GM12865 (cell line): ENCODE measurements at places on chromosomes 7 and 10.
A peak's percentile ranks its signal among the peaks of the same experiment; 100 is the strongest.

DNA sequence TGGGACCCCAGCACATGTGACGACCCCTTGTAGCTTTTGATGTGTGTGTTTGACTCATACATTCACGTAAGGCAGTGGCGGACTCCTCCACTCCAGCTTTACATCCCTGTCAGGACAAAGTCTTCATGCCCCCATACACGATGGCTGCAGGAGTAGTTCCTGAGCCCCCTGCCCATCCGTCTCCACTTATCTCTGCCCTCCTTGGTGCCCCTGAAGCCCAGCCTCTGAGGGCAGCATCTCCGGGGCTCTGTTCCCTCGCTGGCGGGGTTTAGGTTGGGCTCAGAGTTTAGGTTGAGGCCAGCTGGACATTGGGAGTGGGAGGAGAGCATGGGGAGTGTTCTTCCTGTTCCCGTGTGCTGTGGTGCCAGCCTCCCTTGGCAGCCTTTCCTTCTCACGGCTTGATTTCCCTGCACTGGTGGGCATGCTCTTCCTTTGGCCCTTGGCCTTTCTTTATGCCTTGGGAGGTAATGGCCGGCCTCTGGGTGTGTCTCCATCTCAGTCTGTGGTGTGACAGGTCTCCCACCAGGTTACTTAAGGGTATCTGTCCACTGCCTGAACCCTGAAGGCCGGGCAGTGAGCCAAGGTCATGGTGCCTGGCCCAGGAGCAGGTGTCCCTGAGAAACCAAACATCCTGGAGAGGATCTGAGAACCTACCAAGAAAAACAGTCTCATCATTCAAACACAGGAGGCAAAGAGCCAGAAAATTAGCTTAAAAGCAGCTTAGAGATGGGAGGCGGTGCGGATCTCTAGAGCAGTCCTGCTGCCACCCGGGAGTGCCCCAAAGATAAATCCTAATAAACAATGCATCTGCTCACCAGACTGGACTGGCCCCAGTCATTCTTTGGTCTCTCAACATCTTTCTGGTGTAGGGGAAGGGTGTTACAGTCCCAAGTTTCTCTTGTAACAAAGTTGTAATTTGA is 85.5 kb downstream of the GLRX3 start:
- no peak for DNase-seq

GRCh38 chr7:98267303-98267702 is 14.2 kb upstream of the BRI3 start:
- DNase-seq, result no peak

DNA sequence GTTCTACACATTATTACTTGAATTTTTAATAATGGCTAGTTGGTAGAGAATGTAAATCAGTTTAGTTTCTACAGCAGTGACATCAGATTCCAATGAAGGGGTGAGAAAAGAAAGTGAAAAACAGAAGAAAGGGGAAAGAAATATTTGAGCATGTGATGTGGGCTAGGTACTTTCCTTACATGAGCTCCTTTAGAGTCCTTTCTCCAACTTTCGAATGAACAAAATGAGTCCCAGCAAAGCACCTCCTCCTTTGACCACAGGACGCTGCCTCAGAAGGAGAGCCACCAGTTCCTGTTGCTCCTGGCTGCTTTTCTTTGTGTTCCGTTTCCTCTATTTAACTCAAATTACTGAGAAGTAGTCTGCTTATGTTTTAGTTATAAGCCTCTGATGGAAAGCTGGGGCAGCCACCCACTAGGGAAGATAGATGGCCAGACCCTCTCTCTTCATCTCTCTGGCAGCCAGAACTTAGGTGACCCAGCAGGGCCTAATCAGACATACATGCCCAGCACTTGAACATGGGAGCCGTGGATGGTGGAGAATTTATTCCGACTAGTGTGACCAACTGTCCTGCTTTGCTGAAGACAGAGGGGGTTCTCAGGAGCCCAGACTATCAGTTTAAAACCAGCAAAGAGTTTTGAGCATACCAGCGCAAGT is 82.4 kb upstream of the NME8 start:
- peak; percentile 86 for DNase-seq

DNA sequence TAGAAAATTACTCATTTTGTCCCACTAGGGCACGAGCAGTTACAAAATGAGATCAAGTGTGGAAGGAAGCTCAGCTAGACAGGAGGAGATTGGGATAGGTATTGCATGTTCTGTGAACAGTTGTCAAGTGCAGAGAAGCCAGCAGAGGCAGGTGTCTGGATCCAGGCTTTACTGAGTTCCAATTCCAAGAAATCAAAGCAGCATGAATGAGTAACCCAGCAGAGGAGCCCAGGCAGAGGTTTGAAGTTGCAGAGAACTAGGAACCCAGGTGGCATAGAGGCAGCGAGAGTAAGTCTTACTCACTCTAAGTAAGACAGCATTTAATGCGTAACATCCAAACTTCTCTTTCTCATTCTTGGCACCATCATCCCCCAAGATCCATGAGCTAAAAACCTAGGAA is 11.8 kb downstream of the MRC1 start:
- no peak for DNase-seq

GRCh38 chr10:133307776-133308420 is 774 bp downstream of the TUBGCP2 start:
- DNase-seq, result peak; percentile 86

GRCh38 chr7:13257661-13258060 is 570.2 kb downstream of the ARL4A start:
- DNase-seq, result no peak

- no peak for DNase-seq
These were observed 5.4 kb upstream of the PWWP2B start for GRCh38 chr10:132391676-132392020.
